ENCODE measurements at places on chromosomes 13 and 19. TPM values are rescaled to one million over a fixed set of nuclear protein-coding genes. Genes with fewer than 3 reads are reported as not detected.
A peak's percentile ranks its signal among the peaks of the same experiment; 100 is the strongest.

DNA sequence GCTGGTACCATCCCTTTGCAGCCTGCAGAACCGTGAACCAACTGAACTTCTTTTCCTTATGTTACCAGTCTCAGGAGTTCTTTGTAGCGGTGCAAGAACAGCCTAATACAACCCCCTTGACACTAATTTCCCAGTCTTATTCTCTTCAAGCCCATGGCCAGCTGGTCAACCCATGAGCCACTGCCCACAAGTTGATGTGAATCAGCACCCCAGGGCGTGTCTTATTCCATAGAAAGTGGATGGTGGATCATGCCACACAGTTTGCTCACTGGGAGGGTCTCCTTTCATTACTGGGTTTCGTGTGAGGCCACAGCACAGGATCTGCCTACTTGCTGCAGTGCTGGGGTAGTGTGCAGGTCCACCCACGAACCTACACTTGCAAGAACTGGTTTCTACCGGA is 27.0 kb downstream of the TEX29 start:
- no peak for DNase-seq

Gene MBD3L2
- polyA plus RNA-seq, result not detected

Gene ACP5
- polyA plus RNA-seq, result 1.6 TPM

Gene KASH5
- 0.26 TPM for polyA plus RNA-seq

DNA sequence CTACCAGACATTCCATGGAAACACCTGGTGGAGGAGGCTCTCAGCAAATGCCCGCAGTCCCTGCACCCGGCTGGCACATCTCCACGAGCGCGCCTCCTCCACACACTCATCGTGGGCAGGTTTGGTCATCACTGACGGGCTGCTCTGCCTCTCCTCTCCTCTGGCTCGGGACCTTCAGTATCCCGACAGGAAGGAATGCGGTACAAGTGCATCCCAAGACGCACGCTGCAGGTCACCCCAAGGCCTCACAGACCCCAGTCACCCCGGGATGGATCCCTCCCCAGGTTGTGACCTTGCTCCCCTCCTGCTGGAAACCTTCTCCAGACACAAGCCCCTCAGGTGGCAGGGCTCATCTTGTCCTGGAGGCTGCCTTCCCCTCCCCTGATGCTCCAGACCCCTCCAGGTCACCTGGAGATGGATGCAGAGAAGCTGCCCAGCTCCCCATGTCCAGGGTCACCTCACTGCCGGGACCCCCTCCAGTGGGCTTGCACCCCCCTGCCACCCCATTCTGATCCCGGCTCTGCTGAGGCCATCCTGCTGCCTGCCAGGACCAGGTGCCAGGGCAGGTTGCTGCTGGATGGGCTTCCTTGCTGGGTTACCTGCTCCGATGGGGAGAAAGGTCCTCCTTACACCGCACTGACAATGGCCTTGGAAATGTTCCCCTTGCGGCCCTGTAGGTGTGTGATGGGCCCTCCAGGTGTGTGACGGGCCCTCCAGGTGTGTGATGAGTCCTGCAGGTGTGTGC is 29.9 kb downstream of the C13orf46 start:
- no peak for DNase-seq

GRCh38 chr19:50565984-50566903 is 2.0 kb downstream of the LRRC4B start:
- no peak for DNase-seq

DNA sequence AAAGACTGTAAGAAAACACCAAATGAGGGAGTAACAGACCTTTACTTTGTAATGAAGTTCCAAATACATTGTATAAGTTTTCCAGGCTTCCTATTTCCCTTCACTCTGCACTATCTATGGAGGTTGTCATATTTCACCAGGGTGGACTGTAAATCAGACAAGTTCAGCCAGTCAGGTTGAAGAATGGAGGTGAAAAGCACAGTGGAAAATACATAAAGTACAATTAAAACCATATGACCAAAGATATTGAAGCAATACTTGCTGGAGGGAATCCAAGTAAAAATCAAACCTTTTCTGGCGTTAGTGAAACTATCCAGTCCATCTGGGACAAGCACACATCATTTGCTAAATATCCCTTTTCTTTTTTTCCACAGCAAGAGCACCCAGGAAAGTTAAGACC is 3.2 kb downstream of the LHFPL6 start:
- DNase-seq, result peak; percentile 63

DNA sequence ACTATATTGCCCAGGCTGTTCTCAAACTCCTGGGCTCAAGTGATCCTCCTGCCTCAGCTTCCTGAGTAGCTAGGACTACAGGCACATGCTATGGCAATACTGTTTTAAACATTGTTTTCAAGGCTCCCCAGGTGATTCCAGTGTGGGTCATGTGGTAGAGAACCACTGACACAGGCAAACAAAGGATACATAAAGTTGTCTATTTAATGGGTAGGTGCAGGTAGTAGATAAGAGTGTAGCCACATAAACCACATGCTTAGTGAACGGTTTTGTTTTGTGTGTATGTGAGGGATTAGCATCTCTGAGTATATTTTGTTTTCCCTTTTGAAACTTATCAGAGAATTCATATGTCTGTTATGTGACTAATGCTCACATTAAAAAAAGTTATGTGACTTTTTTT is 36.7 kb downstream of the USPL1 start:
- no peak for DNase-seq

- peak; percentile 15 for DNase-seq
Observed at GRCh38 chr13:32837973-32838927, 178.0 kb upstream of the KL start.

Gene TNFSF9
- polyA plus RNA-seq, result 0.97 TPM

DNA sequence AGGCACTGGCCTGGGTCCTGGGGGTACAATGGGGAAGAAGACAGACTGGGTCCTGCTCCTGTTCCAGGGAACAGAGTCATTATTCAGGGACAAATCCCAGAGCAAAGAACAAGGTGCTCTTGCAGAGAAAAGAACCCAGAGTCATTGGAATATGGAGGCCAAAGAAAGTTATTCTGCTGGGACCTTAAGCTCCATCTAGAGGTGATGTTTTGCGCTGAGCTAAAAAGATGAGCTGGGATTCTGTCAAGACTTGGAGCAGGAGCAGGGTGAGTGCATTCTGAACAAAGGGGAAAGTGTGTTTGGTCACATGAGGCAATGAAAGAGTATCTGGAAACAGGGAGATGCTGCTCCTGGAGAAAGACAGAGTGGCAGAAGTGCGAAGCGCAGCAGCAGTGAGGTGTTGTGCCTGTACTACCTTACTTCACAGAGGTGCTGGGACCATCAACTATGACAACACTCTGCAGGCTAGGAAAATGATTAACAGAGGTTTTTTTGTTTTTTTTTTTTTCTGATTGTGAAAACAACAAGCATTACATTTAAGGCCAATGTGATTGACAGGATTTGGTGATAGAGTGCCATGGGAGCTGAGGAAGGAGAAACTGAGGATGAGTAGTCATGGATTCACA is 95.3 kb upstream of the TNFSF11 start:
- no peak for DNase-seq

GRCh38 chr19:55242517-55242916 is 14.0 kb upstream of the TMEM86B start:
- DNase-seq, result no peak

- DNase-seq, result no peak
Observed at GRCh38 chr13:30744056-30744680, 8.8 kb downstream of the ALOX5AP start.

- no peak for DNase-seq
Observed at GRCh38 chr13:109024611-109025010, 395.2 kb downstream of the MYO16 start.

DNA sequence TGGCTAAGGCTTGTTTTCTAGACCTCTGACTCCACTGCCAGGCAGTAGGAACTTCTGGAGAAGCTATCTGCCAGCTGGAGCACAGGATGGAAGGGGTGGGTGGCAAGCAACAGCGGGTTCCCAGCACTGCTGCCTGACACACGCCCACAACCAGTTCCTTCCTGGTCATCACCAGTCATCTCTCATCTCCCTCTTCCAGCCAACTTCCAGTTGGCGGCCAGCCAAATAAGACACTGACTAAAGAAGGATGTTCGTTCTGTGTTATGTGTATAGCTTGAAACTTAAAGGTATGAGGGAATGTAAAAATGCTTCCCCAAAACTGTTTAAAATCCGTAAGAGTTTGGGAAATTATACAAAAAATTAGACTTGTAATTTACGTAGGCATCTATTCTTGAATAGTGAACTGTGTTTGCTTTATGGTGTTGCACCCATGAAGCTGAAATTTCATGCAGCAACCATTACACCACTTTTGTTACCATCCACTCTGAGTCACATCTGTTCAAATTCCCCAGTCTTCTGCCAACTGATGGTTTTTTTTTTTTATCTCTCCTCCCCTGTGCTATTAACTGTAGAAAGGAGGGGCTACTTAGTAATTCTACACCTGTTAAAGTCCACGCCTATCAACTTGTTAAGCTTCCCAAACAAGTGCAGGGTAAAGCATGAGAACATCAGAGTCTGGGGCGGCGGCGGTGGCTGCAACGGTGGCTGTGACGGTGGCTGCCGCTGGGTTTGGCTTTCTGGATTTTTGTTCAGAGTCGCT is 86.2 kb upstream of the FRY start:
- peak; percentile 47 for DNase-seq

Gene NLRP12
- polyA plus RNA-seq, result 0.42 TPM

GRCh38 chr13:21075011-21075378 is 13.6 kb upstream of the LATS2 start:
- peak; percentile 53 for DNase-seq

- no peak for DNase-seq
Observed at GRCh38 chr13:106373989-106374572, 161.4 kb downstream of the EFNB2 start.

GRCh38 chr13:86324191-86324590 is 525.0 kb upstream of the SLITRK6 start:
- DNase-seq, result no peak

DNA sequence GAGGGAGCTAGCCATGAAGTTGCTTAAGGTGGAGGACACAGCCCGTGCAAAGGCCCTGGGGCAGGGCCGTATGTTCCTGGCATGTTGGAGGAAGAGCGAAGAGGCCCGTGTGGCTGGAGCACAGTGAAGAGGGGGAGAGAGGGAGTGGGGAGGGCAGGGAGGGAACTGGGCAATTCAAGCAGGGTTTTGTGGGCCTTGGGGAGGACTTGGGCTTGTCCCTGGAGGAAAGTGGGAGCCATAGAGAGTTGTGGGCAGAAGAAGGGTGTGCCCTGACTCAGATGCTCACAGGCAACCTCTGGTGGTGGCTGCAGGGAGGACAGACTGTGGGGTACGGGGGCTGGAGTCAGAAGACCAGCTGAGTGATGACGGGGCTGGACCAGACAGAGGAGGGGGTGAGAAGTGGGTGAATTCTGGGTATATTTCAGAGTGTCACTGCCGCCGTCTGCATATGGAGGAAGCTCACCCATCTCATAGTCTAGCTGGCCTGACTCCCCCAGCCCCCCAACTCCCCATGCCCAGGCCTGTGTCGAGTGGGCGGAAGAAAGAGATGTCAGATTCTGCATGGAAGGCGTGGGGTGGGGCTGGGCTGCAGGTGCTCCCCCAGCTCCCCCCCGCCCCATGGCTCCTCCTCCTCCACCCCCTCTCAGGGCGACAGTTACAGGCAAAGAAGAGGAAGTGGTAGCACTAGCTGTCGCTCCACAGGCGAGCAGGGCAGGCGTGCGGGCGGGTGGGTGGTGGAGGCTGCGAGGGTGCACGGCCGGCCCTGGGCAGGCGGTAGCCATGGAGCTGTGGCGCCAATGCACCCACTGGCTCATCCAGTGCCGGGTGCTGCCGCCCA is at the start of gene VAV1:
Gene VAV1 (plus strand): TSS at position 681 of the 838 bp plus-strand sequence. CDS start 100 bp downstream, at position 781.
- no peak for DNase-seq

Gene C5AR1
- not detected for polyA plus RNA-seq

DNA sequence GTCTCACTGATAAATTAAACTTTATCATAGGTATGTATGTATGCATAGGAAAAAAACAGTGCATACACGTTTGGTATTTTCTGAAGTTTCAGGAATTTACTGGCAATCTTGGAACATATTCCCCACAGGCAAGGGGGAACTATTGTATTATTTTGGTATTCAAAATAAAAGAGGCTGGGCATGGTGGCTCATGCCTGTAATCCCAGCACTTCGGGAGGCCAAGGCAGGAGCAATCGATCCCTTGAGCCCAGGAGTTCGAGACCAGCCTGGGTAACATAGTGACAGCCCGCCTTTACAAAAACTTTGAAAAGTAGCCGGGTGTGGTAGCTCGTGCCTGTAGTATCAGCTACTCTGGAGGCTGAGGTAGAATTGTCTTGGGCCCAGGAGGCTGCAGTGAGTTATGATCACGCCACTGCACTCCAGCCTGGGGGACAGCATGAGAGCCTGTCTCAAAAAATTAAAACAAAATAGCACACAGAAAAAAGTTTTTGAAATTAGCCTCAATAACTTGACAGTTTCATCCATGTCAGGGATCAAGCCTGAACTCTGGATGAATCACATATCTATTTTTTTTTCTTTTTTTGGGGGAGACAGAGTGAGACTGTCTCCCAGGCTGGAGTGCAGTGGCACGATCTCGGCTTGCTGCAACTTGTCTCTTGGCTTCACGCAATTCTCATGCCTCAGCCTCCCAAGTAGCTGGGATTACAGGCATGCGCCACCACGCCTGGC is 29.1 kb upstream of the HOMER3 start:
- no peak for DNase-seq

- DNase-seq, result no peak
Observed at GRCh38 chr13:39257642-39258041, 219.4 kb downstream of the NHLRC3 start.

DNA sequence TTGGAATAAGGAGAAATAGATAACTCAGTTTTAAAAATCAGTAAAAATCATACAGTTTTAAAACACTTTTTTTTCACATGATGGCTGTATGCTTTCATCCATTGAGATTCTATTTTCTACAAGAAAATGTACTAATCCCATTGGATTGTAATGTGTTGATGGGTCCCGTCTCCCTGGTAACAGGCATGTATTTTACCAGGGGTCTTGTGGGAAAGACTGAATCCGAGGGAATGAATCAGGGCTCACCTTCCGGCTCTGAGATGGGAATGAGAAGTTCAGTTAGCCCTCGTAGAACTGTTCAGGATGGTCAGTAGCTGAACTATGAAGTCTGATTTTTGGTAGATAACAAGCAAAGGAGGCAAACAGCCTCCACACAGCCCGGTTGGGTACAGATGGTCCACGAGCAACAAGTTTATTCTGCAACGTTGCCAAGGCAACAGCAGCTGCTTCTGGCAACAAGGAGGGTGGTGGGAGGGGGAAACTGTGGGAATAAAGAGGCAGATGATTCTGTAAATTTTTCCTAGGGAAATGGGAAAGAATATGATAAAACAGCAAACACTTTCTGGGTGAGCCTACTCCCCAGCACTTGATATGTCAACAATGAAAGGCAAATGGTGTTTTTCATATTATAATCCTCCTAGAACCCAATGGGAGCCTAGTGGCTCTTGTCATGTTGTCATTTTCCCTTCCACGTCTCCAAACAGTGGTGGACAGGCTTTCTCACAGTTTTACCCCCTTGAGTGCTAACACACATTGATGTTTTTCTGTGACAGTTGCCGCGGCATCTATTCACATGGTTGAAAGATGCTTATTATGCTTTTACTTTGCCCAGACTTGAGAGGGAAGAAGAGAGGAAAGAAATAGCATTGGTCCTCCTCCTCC is 12.4 kb upstream of the SIAH3 start:
- no peak for DNase-seq
